ENCODE measurements at places on chromosomes 12 and 14.
A peak's percentile ranks its signal among the peaks of the same experiment; 100 is the strongest.

GRCh38 chr14:39246618-39247017, 12.9 kb downstream of the MIA2 start:
- no peak for DNase-seq

DNA sequence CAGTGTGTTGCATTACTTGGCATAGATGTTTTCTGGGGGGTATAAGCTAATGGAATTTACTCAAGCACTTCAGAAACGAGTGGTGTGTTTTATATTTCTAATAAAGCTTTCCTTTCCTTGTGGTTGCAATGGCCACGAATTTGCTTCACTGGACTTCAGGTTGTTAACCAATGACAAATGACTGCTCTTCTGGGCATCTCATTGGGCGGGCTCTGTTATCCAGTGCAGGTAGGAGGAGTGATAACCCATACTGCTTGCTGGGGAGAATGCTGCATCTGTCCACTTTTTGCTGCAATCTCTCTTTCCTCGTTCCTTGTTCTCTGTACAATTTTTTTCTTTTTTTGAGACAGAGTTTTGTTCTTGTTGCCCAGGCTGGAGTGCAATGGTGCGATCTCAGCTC, 80.0 kb upstream of the RPH3A start:
- DNase-seq: no peak

GRCh38 chr12:59820594-59821011, 224.8 kb downstream of the SLC16A7 start:
- DNase-seq: peak; percentile 56

GRCh38 chr12:47818467-47819137, 1.1 kb downstream of the HDAC7 start:
- DNase-seq: peak; percentile 73

- DNase-seq: peak; percentile 60
These were observed 96.3 kb downstream of the GALC start for GRCh38 chr14:87896393-87897380.

DNA sequence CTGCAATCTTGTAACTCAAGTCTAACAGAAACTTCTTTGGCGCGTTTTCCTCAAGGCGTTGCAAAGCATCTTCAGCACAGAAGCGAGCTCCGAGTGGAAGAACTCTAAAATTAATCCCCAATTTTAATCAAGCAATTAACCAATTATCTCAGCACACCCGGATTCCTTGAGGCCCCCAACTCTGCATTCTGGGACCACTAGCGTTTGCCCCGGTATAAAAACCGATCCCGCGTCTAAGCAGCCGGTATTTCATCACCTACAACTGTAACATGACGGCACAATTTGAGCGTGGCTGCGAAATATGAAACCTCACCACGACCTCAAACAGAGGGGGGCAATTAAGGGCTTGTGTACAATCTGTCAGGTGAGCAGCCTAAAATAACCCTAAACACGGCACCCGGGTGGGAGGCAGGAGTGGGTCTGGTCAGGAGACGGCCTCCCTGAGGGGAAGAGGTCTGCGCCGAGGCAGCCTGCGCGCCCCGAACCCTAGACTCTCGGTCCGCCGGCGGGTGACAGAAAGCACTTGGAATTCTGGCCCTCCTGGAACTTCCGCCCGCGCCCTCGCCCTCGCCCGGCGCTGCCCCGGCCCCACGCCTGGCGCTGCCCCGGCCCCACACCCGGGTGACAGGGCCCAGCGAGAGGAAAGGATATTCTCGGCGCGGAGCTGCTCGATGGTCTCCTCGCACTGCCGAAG, 594 bp downstream of the ZCCHC8 start:
- peak; percentile 71 for DNase-seq

GRCh38 chr14:93186956-93187355, 1.8 kb downstream of the LYSET start:
- no peak for DNase-seq

GRCh38 chr12:76738824-76739579, 24.9 kb upstream of the ZDHHC17 start:
- no peak for DNase-seq

Measured in GM03348 (cell line).